ENCODE measurements at places on chromosomes 3 and 15.

- peak; percentile 27 for DNase-seq
Observed at GRCh38 chr3:99875929-99876841, 58.5 kb downstream of the CMSS1 start.

GRCh38 chr3:115648559-115648958 is 25.2 kb downstream of the GAP43 start:
- DNase-seq: no peak

GRCh38 chr3:136956971-136957370 is 812 bp upstream of the IL20RB start:
- no peak for DNase-seq

DNA sequence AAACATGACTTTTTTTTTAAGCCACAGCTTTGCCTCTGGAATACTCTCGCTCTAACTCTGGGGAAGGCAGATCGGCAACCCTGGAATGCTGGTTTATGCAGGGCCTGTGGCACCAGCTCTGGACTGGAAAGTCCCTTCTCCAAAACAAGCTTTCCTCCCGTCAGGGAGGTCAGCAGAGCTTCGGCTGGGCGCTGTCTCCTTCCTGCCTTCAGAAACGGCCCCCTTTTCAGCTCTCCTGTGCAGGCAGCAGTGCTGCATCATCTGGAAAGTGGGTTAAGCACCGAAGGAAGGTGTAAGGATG is 42.7 kb upstream of the SKOR1 start:
- DNase-seq: no peak

DNA sequence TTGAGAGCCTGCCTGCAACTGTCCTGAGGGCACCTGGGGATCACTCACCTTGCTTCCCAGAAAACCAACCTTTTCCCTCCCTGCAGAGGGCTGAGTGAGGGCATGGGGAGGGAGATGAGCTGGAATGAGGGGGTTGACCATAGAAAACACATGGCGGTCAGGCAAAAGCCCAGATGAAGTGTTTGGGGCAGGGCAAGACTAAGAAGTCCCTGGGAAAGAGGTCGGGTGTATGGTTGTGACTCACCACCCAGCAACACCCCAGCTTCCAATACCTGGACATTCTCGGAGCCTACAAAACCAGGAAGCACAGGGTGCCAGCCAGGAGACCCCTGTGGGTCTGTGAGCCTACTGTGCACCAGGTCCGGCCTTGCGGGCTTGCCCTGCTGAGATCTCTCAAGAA is 95.3 kb upstream of the ATP2B2 start:
- no peak for DNase-seq

DNA sequence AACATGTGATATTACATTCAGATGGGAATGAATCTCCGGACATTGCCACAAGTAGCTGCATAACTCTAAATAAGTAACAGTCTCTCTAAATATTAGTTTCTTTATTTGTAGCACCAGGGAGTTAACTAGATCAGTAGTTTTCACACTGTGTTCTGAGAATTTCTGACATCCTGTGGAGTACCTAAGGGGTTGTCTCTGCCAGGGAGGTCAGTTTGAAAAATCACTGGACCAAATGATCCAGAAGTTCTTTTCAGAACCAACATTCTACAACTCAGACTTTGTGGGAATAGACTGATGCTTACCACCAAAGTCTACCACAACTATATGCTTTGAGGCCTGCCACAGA is 9.0 kb upstream of the ILDR1 start:
- DNase-seq: no peak

- no peak for DNase-seq
Observed at GRCh38 chr15:93664213-93664956, 567.0 kb upstream of the MCTP2 start.

GRCh38 chr3:72270072-72270681 is 485.2 kb upstream of the PROK2 start:
- DNase-seq: no peak

- no peak for DNase-seq
Observed at GRCh38 chr3:4313606-4314293, 10.6 kb downstream of the SETMAR start.

DNA sequence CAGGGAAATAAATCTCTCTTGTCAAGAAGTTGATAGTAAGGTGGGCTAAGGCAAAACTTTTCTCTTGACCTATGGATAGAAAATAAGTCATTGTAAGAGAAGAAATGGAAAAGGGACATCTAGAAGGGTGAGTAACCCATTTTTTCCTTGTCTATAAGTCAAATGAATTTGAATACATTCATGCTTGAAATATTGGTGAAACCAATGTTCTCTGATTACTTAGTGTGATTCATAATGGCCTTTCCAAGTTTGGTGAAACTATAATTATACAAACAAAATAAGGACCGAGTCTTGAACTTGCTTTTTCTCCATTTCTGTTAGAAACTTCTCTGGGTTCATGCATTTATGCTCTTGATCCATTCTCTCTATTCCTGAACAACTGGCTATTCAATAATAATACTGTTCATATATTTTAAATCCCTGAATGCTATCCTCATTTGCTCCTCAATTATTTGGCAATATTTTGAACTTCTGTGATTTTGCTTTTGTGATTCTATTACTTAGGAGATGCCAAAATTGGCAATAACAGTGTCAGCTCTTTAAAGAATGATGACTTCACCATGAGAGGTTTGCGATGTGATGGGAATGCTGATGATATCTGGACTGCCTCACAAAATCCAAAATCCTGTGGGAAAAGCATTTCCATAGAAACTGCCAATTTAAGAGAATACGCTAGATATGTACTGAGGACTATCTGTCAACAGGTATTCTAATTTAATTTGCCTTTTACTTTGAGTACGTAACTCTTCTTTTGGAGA is 12.3 kb downstream of the P2RY12 start:
- no peak for DNase-seq

DNA sequence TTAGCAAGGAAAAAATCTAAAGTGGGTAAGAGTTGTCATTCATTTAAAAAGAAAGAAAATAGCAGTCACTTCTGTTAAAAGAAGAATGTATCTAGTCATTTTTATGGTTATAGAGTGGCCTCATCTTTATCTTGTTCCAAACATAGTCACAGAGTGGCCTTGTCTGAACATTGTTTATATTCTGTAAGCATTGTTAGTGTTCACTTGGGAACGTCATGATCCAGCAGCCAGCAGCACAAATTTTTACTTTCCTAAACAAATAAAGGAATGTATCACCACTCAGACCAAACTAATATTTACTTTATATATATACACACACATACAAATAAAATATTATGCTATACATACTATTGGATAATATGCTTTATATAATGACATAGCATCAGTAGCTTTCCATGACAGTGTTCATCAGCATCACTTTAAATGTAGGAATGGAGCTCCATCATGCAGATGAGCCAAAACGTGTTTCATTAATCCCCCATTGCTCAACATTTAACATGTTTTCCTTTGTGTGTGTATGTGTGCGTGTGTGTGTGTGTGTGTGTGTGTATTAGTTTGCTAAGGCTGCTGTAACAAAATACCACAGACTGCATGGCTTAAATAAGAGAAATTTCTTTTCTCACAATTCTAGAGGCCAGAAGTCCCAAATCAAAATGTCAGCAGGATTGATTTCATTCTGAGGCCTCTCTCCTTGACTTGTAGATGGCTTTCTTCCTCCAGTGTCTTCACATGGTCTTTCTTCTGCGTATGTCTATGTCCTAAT is 39.6 kb upstream of the GYG1 start:
- DNase-seq: no peak

DNA sequence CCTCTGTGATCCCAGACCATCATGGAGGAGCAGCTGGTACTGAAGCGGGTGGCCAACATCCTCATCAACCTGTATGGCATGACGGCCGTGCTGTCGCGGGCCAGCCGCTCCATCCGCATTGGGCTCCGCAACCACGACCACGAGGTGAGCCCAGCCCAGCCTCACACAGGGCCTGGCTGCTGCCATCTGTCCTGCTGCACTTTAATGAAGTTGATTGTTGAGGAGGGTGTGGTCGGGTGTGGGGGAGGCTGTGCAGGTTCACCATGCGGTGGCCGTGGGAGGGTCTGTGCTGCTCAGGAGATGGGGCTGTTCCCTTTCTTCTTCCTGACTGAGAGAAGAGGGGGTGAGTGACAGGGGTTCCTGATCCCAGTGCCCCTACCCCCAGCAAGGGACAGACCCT is 30.6 kb downstream of the ACAD9 start:
- no peak for DNase-seq

DNA sequence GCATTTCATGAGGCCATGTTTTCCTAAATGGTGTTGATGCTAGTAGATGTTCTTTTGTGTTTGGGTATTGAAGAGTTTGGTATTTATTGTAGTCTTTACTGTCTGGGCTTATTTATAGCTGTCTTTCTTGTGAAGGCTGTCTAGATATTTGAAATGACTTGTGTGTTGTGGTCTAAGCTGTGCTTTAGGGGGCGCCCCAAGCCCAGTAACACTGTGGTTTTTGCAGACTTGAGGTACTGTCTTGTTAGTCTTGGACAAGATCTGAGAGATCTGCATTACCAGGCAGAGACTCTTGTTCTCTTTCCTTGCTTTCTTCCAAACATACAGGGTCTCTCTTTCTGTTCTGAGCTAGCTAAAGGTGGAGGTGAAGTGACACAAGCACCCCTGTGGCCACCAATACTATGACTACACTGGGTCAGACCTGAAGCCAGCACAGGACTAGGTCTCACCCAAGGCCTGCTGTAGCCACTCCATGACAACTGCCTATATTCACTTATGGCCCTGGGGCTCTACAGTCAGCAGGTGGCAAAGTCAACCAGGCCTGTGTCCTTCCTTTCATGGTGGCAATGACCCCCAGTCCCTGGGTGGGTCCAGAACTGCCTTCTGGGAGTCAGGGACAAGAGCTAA is 152.1 kb upstream of the TBC1D5 start:
- DNase-seq: peak; percentile 14

- DNase-seq: no peak
Observed at GRCh38 chr3:188052169-188053035, 101.6 kb upstream of the LPP start.

- DNase-seq: no peak
Observed at GRCh38 chr3:117801912-117802239, 1092.3 kb downstream of the TUSC7 start.

GRCh38 chr3:10262027-10262426 is 13.8 kb downstream of the TATDN2 start:
- DNase-seq: no peak

DNA sequence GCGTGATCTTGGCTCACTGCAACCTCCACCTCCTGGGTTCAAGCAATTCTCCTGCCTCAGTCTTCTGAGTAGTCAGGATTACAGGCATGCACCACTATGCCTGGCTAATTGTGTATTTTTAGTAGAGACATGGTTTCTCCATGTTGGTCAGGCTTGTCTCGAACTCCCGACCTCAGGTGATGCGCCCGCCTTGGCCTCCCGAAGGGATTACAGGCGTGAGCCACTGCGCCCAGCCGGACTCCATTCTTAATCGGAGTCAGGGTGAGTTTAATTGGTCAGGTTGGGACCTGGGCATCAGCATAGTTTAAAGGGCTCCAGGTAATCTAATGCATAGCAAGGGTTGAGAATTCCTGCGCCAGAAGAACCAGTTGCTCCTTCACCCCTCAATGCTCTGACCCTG is 29.2 kb downstream of the MAGEF1 start:
- no peak for DNase-seq

- DNase-seq: no peak
Observed at GRCh38 chr3:192063570-192063969, 602.6 kb downstream of the PYDC2 start.

DNA sequence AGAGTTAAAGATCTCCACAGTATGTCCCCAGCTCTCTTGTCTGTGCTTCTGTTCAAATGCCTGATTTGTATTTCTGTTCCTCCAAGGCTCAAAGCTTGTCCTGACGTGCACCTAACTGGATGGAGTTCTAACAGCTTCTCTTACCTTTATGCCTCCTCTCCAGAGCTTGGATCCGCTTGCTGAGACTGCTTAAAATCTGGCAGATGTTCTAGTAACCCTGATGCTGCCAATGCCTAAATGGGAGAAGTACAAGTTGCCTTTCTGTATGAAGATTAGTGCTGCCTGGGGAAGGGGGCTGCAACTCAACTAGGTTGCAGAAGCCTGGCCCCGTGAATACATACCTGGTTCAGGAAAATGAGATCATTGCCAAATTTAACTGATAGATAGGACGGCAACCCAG is 354.5 kb upstream of the KCNMB2 start:
- no peak for DNase-seq

- no peak for DNase-seq
Observed at GRCh38 chr15:85730001-85730820, 64.5 kb downstream of the KLHL25 start.

- no peak for DNase-seq
Observed at GRCh38 chr3:194392576-194392975, 6.5 kb downstream of the GP5 start.

- DNase-seq: no peak
Observed at GRCh38 chr3:47108546-47108945, 55.4 kb downstream of the SETD2 start.

DNA sequence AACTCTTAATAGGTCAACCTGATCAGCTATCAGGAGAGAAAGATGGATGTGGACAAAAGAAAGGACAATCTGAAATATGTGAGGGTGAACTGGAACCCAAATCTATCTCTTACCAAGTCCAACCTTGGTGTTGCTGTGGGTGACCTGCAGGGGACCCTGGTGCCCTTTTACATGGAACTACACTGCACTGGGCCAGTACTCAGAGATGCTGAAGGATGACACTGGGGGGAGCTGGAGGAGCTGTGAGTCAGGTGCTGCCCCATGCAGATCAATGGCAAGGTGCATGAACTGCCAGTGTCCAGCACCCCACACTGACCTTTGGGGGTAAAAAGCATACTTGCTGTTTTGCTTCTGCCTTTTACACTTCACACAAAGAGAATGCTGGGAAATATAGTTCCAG is 55.6 kb upstream of the TBC1D5 start:
- DNase-seq: no peak

- DNase-seq: no peak
Observed at GRCh38 chr15:51917493-51917892, 54.1 kb downstream of the LEO1 start.

DNA sequence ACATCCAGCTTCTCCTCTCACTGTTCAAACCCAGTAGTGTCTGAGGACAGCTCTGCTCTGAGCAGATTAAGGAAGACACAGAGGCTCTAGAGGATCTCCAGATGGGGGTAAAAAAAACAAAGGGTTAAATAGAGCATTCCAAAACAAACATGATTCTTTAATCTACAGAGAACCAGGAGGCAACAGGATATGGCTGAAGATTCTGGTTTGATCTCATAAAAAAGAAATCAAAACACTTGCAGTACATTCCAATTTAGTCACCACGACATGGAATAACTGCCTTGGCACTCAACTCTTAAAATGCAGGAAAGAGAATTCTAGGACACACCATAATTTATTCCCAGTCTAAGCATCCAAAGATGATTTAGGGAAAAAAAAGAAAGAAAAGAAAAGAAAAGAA is 32.0 kb downstream of the TM4SF4 start:
- DNase-seq: no peak

DNA sequence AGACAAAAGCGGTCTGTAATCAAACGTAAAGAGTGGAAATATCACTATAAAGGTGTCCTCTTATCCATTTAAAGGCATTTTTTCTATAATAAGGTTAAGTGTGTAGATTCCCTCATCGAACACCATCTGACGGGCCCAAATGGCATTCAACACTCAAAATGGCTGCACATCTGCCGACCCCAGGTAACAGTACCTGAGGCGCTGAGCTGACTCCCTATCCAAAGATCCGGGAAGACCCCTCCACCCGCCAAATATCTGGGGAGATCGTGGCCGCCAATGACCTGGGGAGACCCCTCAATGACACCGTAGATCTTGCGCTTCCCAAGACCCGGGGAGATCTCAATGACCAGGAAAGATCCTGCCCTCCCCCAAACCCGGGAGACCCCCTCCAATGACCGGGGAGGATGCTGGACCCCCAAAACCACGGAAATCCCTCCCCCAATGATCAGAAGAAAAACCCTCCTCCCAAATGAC is 476 bp downstream of the IP6K2 start:
- peak; percentile 5 for DNase-seq

- DNase-seq: no peak
Observed at GRCh38 chr15:71748293-71748718, 62.0 kb upstream of the NR2E3 start.

Data from activated CD8-positive, alpha-beta memory T cell treated with anti-CD3 and anti-CD28 coated beads for 1 hour (primary cell).